ENCODE measurements at places on chromosomes 13 and 19. TPM values are rescaled to one million over a fixed set of nuclear protein-coding genes. Genes with fewer than 3 reads are reported as not detected.

GRCh38 chr19:11570039-11570462 lies 7.4 kb downstream of the ACP5 start:
- DNase-seq, result peak; percentile 24

GRCh38 chr19:54172471-54173358 lies at the start of gene TMC4:
Gene TMC4 (minus strand): TSS chr19:54173160. CDS start chr19:54173117, 43 bp downstream.
- peak; percentile 95 for DNase-seq

DNA sequence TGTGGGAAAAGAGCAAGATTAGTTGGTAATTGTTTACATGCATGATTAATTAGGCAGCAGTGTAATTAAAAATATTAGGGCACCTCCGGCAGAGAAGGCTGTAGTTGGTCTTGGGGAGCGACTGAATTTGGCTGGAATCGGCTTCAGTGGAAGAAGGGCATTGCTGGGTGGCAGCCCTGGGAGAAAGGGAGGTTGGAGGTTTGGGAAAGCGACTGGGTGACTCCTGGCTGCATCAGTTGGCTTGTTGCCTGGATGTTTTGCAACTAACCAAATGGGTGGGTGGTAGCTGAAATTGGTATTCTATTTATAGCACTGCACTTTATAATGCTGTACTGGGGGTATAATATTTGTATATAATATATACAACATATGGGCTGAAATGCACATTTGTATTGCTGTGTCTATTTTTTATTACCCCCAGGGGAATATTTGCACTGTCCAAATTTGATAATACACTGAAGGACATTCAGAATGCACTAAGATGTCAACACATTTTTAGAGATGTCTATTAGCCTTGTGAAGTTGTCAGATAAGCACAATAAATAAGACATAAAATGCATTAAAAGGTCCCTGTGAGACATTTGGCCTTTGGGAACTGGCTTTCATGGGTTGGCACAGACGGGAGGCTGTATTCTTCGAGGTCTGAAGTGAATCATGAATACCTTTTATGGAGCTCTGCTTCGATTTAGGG lies 1.7 kb downstream of the B3GLCT start:
- DNase-seq, result no peak

DNA sequence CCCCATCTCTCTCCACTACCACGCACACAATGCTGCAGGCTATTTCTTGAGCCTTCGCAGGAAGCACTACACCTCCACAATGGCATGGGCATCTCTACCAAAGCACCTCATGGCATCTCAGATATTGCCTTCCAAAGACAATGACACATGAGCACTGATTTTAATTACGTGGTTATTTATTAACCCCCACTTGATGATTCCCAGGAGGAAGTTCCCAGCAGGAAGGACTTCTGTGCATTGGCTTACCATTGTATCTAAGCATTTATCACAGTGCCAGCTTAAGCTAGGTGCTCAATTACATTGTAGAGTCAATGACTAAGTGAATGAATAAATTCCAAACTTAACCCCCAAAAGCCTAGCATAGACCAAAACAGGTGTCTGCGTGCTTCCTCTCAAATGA lies 101.4 kb downstream of the ABCC4 start:
- no peak for DNase-seq

DNA sequence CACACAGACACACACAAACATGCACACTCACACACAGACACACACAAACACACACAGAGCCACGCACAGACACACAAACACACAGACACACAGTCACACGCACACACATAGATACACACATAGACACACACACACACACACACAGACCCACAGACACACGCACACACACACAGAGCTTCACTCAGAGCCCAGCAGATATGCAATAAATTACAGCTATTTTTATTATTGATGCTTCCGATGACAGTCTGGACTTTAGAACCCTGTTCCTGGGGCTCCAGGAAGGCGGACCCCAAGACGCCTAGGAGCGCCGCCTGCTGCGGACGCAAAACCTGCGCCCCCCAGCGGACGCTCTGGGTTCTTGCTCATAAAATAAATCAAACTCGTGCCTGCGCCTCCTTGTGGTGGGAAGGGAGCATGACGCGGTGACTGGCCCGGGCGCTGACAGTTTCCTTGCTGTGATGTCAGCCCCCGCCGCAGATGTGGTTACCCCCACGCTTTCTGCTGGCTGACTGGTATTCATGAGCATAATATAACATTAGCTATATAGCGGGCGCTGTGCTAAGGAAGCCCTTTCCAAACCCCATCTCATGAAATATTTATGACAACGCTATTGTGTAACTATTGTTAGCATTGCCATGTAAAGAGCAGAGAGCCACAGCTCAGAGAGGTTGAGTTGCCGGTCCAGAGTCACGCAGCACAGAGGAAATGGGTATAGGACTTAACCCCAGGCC lies 64.4 kb upstream of the TM9SF2 start:
- peak; percentile 89 for DNase-seq

DNA sequence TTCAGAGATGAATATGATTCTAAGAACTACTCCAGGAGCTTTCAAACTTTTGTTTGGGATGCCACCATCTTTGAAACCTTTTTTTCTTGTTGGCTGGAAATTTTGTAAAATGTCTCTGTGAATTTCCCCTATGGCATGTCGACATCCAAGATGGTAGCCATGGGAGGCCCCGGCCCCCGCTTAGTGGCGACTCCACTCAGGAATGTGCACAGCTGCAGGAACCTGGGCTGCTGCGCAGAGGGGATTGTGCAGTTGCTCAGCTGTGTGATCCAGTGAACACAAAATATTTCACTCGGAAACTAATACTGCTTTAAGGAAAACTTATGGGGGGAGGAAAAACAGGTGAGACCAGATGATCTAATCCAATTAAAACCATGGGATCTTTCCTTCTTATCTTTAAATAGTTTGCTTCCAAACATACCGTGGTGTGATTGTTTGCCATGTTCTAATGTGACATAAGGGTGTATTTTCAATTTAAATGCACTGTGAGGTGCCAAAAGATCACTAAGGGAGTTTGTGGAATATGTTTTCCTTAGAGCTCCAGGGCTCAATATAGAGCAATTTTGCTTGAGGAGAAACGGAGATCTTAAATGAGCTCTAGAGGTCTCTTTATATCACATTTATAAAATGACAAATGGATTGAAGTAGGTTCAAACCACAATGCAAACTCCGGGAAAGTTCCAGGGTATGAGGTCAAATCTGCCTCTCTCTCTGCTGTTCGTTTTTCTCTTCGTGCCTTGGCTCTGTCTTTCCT lies 497.7 kb downstream of the FGF9 start:
- no peak for DNase-seq

DNA sequence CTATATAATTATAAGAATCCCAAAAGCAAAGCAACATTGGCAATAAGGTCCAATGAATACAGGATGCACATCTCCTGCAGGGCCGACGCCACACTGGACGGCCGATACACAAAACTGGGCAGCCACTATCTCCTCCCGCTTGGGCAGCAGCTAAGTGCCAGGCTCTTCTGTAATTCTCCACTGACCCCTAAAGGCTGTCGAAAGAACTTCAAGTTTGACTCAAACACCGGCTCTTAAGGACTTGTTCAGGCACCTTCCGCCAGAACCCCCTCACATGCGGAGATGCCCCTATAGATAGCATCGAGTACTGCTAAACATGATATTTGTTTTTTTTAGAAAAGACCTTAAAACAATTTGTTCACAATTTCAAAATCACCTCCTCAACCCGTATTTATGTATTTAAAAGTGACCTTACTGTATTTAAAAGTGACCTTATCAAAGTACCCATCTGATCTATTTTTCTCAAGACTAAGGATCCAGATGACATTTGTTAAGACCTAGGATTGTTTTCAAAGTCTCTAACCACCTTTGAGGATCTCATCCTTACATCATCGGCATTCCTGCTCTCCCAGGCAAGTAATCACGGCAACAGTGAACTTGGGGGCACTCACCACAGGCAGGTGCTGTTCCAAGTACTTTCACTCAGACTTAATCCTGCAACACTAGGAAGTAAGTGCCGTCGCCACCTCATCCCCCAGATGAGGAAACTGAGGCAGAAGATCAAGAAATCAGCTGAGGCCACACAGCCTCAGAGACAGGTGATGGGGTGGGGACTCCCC lies 77.8 kb downstream of the TUBGCP3 start:
- peak; percentile 91 for DNase-seq

GRCh38 chr19:48060381-48060780 lies 16.5 kb upstream of the CABP5 start:
- DNase-seq, result no peak

DNA sequence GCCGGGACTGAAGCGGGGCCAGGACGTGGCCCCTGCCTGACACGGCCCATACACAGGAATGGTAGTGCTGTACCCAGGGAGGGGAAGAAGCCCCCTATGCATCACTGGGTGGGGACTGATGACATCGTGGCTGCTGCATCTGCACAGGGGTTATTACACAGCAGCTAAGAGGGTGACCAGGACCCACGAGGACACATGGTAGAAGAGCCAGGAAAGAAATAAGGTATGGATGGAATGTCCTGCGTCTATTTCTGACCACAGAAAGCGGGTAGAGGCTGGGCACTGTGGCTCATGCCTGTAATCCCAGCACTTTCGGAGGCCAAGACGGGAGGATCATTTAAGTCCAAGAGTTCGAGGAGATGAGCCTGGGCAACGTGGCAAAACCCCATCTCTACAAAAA lies 24.1 kb downstream of the DCAF15 start:
- no peak for DNase-seq

AMER2 gene
- 0.17 TPM for total RNA-seq

SGCG gene
- not detected for total RNA-seq

MAMSTR gene
- total RNA-seq, result 1.7 TPM

NLRP13 gene
- not detected for total RNA-seq

ZNF844 gene
- 0.33 TPM for total RNA-seq

ZSCAN4 gene
- not detected for total RNA-seq

ZNF665 gene
- 4.0 TPM for total RNA-seq
